ENCODE measurements at places on chromosomes 5 and 9.

DNA sequence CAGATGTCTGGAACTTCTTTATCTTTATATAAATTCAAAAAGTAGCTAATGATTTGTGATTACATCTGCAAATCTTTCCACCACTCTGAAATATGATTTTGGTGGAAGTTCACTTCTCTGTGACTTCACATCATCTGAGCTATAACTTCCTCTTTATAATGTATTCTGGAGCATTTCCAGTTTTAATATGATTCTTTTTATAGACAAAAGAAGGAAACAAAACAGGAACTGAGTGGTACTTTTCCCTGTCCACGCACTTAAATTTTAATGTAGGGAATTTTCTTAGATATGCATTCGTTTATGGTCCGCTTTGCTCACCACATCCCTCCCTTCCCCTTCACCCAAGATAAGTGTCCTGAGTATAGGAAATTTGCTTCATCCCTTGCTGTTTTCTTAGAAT, 333.5 kb downstream of the CHSY3 start:
- DNase-seq, result no peak

GRCh38 chr5:126852091-126852571, 75.2 kb downstream of the LMNB1 start:
- no peak for DNase-seq

- no peak for DNase-seq
These were observed 31.8 kb upstream of the ERAP2 start for GRCh38 chr5:96844481-96844990.

DNA sequence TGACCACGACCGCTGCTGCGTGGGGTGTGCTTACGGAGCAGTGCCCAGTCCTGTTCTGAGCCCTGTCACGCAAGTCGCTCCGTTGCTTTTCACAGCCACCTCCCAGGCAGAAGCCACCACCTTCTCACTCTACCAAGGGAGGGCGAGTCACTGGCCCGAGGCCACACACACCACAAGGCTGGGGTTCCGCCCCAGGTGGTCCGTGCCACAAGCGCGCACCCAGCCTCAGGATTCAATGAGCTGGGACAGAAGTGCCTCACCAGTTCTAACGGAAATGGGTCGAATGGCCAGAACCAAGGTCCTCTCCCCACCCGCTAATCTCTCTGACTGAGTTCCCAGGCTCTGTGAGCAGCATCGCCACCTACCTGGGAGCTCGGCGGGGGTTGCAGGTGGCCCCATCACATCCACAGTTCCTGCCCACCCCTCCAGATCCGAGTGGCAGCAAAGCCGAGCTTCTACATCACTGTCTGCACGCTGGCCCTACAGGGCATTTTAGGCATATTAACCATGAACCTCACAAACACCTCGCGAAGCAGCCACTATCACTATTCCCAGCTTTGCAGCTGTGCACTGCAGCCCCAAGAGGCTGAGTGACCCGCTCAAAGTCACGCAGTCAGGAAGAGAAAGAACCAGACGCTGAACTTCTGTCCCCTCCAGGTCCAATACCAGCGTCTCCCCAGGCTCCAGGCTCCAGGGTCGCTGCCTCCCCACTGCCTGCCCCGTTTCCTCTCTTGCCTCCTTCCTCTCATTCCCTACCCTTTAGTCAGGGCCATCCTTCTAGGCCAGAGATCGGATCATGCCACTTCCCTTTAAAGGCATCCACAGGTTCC, 92.1 kb upstream of the PHYKPL start:
- DNase-seq, result no peak

DNA sequence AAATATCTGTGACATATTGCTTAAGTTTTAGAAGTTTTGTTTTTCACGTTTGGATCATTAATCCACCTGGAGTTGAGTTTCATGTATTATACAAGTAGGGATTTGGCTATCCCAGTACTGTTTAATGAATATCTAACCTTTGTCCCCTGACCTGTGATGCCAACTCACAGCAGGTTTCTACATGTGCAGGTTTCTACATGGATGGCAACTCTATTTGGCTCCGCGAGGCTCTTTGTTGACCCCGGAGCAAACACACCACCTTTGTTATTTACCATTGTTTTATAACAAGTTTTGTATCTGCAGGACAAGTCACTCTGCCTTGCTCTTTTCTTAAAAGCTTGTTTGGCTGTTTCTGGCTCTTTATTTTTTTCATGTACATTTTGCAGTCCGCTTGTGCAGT, 920 bp upstream of the SFXN1 start:
- no peak for DNase-seq

GRCh38 chr9:100411472-100412283, 15.3 kb upstream of the MSANTD3 start:
- peak; percentile 90 for DNase-seq

- no peak for DNase-seq
These were observed 58.2 kb downstream of the DRD1 start for GRCh38 chr5:175385691-175386362.

DNA sequence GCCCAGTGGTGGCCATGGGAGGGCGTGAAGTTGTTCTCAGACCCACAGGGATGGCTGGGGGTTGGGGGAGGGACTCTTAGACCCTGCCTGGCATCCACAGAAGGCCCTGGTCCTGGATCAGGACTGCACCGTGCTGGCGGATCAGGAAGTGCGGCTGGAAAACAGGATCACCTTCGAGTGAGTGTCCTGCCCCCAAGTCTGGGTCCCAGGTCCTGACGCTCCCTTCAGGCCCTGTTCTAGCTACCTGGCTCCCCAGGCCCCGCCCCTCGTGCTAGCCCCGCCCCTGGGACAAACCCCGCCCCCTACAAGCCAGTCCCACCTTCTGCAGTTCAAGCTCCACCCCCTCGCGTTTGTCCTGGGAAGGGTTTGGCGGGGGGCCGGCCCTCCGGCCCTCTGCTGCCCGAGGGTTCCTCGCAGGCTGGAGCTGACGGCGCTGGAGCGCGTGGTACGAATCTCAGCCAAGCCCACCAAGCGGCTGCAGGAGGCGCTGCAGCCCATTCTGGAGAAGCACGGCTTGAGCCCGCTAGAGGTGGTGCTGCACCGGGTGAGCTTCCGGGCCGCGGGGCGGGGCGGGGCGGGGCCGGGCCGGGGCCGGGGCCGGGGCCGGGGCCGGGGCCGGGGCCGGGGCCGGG, 12.9 kb downstream of the RGS14 start:
- peak; percentile 57 for DNase-seq

DNA sequence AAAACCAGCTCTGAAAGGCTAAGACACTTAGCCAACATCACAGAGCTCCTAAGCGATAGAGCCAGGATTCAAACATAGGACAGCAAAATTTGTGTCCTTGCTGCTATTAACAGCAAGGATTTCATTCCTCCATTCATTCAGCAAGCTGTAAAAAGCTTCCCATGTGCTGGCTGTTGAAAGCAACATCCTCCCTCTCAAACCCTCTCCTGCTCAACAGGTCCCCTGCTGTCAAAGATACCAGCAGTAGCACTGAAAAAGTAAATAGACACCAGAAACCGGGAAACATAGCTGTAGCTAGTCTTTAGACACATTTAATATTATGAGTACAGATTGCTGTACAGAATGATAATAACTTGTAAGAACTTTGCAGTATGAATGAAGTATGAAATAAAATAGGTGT, 52.6 kb upstream of the ADAMTSL1 start:
- DNase-seq, result no peak

GRCh38 chr5:170306381-170306831, 8.8 kb upstream of the LCP2 start:
- DNase-seq, result no peak

DNA sequence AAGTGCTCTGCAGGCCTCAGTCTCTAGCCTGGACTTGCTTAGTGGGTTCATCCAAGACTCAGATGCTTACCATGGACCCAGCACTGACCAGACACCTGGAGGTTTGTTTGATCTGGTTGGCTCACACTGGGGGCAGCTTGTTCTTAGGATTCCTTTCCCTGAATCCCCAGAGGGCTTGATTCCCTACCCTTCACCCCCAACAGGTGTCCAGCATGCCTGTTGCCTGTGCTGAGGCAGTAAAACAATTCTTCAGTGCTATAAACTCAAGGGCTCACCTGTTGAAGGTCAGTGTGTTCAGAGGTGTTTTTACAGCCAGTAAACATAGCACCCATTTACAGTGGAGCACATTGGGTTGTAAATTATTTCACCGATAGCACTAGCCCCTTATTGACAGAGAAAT, 123.8 kb upstream of the KLF4 start:
- no peak for DNase-seq

DNA sequence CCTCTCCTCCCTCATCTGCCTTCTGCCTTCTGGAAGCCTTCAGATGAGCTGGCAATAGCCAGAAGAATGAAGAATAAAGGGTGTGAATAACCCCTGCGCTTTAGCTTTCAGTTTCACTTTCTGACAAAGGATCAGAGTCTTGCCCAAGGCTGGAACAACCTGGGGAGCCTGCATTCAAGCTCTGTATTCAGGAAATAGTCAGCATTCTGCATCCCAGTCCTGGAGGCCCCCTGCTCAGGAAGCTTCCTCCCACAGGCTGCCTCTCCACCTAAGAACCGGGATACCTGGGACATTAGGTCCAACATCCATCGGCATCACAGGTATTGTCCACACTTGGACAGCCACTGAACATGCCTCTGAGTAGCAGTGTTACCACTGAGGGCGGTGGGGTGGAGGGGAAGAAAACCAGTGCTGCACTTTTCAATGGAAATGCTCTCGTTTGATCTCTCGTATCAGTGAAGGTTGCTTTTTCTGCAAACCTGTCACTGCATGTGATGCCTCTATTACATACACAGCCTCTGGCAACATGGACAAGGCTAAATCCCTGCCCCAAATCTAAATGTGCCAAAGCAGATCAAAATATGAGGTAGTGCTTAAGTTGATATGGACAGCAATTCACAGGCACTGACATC, 39.8 kb upstream of the ACO1 start:
- DNase-seq, result no peak

- DNase-seq, result no peak
These were observed 144.3 kb downstream of the MUSK start for GRCh38 chr9:110812886-110813285.

GRCh38 chr9:108395421-108395820, 460.4 kb downstream of the ACTL7B start:
- DNase-seq, result no peak

- no peak for DNase-seq
These were observed 39.2 kb downstream of the DCAF10 start for GRCh38 chr9:37839496-37840461.

GRCh38 chr5:87945286-87945650, 323.4 kb downstream of the TMEM161B start:
- no peak for DNase-seq

DNA sequence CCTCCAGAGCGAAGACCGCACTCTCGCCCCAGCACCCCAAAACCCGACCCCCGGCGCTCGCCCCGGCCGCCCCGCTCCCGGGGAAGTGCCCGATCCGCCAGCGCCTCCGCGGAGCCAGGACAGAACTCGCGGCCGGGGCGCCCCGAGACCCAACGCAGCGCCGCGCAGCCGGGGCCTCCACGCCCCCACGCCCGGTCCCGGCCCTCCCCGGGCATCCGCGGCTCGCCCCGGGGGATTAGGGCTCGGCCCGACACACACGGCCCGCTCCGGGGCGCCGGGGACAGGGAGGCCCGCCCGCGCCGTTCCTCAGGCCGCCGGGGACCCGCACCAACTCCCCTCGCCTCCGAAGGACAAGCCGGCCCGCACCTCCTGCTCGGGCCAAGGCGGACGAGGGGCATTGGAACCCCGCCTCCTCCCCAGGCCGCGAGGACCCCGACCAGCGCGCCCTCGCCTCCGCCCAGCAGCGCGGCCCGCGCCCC, 544 bp downstream of the FNBP1 start:
- DNase-seq, result no peak

GRCh38 chr9:127746959-127747569, 12.0 kb upstream of the TOR2A start:
- DNase-seq, result no peak

DNA sequence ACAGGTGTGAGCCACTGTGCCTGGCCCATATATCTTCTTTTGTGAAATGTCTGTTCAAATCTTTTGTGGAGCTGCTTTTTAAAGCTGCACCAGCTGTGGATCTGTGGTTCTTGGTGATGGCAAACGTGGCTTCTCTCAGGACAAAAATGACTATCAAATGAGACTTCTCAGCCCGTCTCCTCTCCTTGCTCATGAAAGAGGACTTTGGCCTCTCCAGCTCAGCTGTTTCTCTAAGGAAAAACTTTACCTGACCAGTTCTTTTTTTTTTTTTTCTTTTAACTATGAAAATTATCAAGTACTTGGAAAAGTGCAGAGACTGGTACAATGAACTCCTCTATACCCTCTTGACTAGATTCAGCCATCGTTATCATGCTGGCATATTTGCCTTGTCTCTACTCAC, 44.8 kb downstream of the RALGPS1 start:
- DNase-seq, result no peak

GRCh38 chr5:39177631-39177964, 41.8 kb downstream of the FYB1 start:
- DNase-seq, result no peak

DNA sequence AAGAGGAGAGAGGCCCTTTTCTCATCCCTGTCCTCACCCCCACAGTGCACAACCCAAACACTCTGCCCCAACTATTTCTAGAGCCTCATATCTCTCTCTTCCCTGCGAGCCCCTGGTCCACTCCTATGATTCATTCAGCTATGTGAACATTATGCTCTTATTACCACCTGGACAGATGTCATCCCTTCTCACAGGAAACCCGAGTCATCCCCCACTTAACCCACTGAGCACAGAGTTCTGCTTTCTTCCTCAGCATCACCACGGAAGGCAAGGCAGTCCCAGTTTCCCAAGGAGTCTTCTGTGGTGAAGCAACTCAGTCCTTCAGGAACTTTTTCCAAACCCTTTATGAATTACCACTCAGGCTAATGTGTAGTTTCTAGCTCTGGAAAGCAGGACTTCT, 1.3 kb downstream of the DNAI1 start:
- no peak for DNase-seq

DNA sequence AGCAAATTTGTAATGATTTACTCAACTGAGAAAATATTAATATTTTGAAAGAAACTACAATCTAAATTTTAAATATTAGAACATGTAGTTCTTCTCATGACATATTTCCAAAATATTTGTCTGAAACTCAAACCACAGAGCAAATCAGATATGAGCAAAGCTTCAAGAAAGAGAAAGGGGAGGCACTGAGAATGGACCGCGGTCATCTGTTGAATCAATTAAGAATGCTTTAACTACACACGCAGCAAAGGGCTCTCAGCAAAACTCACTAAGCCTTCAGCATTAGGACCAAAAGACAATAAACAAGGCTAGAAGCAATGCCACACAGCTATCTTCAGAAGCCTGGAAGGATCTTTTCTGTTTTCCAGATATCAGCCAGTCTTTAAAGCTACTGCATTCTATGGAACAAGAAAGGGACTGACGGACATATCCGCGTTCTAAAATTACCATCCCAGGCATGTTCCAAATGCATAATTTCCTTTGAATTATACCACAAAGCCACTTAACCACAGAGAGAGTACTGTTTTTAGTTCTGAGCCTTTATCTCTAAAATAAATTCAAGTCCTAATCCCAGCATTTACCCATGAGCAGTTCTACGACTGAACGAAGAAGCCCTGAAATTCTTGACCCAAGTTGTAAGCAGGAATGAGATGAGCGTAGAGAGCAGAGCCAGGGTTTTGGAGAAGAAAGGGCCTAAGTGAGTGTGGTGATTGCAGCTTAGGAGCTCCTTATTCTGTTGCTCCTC, 513.5 kb downstream of the AGTPBP1 start:
- no peak for DNase-seq

GRCh38 chr5:110304176-110304575, 422.3 kb downstream of the TMEM232 start:
- no peak for DNase-seq

- no peak for DNase-seq
These were observed 125.9 kb downstream of the RGS3 start for GRCh38 chr9:113589407-113589806.

- DNase-seq, result no peak
These were observed 74.7 kb downstream of the AOPEP start for GRCh38 chr9:94801234-94801633.

All from stimulated activated CD8-positive, alpha-beta memory T cell treated with anti-CD3 and anti-CD28 coated beads, Interleukin-7, amount 100 ng/mL, for 48 hours (primary cell).